ENCODE measurements at places on chromosomes 3 and 15.

- DNase-seq = no peak
Measured at GRCh38 chr3:38007754-38008090, 17.1 kb downstream of the VILL start.

GRCh38 chr3:33092496-33093254 is 4.3 kb downstream of the GLB1 start:
- DNase-seq = no peak

DNA sequence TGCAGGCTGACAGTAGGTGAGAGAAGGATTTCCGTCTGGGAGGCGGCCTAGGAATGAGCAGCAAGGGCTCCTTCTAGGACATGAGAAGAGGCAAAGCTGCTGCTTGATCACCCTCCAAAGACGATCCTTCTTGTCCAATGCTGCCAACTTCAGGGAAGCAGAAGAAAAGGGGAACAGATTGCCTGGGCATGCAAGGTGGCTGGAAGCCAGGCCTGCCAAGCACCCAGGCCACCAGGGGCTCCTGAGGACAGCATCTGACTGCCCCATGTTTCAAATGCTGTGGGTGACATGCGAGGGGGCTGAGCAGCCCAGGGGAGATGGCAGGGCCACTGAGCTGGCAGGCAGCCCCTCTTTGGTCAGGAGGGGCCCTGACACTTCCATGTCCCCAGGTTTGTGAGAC is 3.3 kb upstream of the GRIP2 start:
- DNase-seq = no peak

GRCh38 chr15:85754989-85755388 is 39.7 kb downstream of the KLHL25 start:
- no peak for DNase-seq

DNA sequence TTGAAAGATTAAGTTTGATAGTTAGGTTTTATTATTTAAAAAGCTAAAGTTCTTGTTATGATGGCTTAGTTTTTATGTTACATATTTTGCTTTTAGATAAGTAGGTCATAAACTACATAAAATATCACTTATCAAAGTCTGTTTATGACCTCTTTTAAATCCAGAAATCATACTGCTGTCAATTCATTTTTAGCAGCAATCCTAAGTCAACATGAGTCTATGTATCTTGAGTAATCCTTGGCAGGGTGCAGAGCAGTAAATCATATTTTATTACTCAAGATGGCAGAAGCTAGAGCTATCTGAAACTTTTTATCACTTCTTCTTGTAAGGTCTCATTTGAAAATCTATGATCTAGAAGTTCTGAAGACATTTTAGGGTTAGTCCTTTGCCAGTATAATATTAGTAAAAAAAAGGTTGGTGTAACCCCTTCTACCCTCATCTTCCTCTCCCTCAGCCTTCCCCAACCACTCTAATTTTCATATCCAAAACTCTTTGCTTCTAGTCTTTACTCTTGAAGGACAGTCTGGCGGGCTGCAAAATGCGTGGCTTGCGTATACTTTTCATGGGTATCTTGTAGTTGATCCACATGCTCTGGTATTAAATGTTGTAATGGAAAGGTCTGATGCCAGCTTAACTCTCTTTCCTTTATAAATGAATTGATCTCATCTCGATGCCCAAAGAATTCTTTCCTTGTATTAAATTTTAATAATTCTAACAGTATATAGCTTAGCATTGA is 134.0 kb upstream of the THRB start:
- DNase-seq = no peak

DNA sequence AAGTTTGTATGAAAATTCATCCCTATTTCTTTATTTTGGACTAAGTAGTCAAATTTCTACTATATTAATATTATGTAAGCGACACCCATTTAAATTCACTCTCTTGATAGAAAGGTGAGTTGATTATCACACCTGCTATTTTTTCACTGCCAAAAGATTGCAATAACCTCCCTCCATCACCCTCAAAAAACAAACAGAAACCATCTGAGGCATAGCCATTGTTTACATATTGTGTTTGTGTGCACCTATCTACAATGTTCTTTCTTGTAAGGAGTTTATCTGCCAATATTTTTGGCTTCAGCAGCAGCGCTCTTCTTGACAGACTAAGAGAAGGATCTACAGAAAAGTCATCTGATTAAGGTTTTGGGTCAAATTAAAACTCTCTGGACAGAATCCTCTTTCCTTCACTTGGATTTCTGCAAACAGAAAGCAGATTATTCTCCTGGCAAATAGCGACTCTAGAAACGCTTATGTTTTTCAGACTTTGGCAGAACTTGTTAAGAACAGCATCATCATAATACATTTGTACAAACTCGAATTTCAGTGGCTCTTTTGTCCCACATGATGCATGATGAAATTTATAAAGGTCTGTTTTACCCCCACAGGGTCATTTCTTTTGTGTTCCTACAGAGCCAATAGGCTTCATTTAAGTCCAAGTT is 48.6 kb downstream of the KCNMB2 start:
- DNase-seq = no peak

GRCh38 chr3:71994906-71995305 is 210.0 kb upstream of the PROK2 start:
- no peak for DNase-seq

DNA sequence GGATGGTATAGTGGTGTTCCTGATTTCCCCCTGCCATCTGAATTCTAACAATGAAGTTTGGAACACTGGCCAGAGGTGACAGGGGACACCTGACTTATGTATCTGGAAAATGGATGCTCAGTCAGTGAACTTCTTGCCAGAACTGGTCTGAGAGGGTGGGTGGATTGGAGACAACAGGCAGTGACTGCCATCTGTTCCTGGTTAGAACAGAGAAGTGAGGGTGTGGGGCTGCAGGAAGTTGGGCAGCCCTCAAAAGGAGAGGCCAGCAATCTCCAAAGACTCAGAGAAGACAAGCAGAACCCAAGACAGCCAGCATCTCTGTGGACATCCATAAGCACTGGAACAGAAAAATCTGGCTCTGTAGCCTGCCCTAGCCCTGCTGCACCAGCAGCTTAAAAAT is 50.5 kb downstream of the ANP32A start:
- DNase-seq = no peak

- DNase-seq = no peak
Measured at GRCh38 chr3:150068440-150069153, 97.9 kb upstream of the PFN2 start.

- DNase-seq = no peak
Measured at GRCh38 chr3:114310695-114311094, 16.9 kb downstream of the TIGIT start.

DNA sequence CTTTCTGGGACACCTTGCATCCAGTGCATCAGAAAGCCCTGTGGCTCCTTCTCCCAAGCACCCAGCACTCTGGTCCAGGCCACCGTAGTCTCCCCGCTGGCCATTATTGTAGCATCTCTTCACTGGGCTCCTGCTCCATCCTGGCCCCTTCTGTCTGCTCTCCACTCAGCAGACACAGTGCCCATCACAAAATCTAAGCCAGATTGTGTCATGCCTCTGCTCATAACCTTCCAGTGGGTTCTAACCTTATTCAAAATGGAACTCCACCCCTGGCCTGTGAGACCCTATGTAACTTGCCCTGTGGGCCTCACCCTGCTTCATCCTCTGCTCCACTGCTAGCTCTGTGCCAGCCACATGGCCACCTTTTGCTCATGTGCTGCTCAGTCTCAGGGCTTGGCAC is 31.7 kb upstream of the PRR23E start:
- no peak for DNase-seq

GRCh38 chr3:66098436-66098835 is 59.7 kb upstream of the MAGI1 start:
- peak; percentile 23 for DNase-seq

- no peak for DNase-seq
Measured at GRCh38 chr3:183823963-183824362, 1.4 kb downstream of the MAP6D1 start.

DNA sequence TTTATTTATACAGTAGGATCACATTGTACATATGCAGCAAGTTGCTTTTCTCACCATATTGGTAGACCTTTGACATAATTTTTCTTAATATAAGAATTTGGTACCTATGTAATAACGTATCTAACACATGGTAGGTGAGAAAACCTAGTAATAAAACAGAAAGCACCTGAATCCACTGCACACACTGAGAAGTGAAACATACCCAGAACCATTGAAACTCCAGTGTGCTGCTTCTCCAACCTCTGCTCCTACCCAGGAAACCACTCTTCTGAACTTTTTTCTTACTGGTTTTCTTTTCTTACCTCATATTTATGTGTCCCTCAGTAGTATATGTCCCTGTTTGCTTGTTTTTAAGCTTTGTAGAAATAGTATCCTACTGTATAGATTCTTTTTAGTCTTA is 293.0 kb downstream of the UBE2E2 start:
- DNase-seq = no peak
